ENCODE measurements at places on chromosomes 16 and 17.
A peak's percentile ranks its signal among the peaks of the same experiment; 100 is the strongest.

- DNase-seq, result no peak
Observed at GRCh38 chr16:64196444-64196843, 925.4 kb downstream of the CDH11 start.

DNA sequence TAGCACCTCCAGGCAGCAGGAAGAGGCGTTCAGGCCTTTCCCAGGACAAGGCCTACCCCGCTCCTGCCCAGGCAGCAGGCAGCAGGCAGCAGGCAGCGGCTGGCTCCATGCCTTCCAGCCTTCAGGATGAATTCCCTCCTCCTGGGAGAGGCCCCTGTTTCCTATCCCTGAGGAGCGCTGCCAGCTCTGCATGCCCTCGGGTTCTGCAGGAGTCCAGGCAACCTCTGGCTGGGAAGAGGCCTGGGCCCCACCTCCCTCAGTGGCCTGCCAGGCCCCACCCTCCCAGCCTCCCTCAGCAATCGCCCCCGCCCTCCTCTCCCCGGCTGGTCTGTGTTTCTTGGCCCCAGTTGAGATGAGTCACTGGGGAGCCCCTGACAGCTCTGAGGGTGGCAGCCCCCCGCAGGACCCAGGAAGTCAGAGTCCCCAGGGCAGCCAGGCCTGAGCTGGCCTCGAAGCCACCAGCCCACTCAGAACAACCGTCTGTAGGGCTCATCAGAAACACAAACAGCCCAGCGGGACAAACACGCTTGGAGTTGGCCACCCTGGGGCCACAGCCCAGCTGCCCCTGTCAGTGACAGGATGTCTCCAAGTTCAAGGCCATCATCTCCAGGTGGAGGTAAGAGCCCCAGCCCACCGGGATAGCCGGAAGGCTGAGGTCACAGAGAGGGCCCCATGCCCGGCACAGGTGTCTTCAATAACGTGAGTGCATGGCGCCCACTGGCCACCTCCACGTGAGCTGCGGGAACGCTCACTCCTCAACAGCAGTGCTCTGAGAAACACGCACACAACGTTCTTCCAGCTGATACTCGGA, 39.5 kb upstream of the CIBAR2 start:
- DNase-seq, result no peak

- DNase-seq, result no peak
Observed at GRCh38 chr17:56113486-56113885, 39.8 kb upstream of the ANKFN1 start.

DNA sequence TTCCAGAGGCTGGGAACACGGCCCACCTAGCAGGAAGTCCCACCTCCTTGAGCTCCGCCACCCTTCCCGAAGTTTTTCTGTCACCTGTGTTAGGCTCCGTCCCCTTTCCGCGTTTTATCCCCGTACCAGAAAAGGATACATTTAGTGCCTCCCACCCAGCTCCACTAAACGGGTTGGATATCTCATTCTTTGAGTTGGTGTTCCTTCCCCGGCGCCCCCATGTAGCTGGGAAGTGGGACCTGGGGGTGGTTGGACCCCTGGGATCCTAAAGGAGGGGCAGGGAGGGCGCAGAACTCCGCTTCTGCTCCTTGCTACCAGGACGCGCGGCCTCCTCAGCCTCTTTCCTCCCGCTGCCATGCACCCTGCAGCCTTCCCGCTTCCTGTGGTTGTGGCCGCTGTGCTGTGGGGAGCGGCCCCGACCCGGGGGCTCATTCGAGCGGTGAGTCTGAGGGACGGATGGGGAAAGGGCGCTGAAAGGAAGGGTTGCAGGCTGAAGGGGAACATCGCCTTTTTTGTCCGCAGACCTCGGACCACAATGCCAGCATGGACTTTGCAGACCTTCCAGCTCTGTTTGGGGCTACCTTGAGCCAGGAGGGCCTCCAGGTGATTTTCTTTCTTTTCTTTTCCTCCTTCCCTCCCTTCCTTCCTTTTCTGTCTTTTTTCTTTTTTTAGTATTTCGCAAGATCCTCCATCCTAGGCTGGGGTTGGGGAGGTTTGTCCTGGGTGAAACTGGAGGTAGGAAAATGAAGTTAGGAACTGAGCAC, 669 bp downstream of the RNF167 start:
- peak; percentile 68 for DNase-seq

DNA sequence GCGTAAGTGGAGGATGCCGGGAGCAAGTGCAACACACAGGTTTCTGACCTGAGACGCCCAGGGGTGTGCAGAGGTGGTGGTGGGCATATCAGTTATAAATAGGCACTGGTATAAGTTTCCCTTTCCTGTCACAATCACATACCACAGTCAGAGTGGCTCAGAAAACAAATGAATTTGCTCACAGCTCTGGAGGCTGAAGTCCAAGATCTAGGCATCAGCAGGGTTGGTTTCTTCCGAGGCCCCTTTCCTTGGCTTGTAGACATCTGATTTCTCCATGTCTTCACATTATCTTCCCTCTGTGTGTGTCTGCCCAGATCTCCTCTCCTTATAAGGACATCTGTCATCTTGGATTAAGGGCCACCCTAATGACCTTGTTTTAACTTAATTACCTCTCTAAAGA, 250.5 kb upstream of the TNRC6C start:
- no peak for DNase-seq

GRCh38 chr17:67834634-67835033, 9.3 kb downstream of the BPTF start:
- DNase-seq, result no peak

DNA sequence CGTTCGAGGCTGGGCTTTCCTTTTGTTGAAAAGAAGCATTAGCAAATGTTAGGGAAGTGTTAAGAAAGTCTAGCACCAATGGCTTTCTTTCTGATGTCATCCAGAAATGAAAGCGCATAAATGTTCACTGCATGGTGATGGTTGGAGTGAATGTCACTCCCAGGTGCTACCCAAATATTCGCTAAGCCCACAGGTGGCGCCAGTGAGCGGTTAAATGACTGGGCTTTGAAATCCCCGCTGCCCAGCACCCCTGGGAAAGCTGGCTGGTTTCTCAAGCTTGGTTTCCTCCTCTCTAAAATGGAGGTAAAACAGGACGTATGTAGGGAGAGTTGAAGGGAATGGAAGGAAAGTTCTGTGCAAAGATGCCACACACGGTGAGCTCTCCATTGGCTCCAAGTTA, 104.4 kb downstream of the IRX5 start:
- DNase-seq, result peak; percentile 48

DNA sequence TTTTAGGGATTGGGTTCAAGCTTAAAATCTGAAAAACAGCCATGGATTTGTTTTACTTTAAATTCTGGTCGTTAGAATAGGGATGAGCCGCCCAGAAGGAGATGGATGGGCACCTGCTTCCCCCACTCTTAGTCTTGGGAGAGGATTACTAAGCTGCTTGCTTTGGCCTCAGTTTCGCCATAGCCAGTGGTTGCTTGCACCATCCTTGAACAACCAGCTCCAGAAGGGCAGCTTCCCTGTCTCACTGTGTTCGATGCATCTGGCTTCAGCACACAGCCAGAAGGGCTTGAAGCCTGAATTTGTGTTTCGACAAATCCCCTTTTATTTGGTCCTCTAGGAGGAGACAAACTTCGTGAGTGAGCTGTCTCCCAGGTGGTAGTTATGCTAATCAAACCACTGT, 7.1 kb downstream of the CYB5D2 start:
- DNase-seq, result no peak

- DNase-seq, result no peak
Observed at GRCh38 chr17:45184144-45184543, 22.5 kb downstream of the HEXIM2 start.

DNA sequence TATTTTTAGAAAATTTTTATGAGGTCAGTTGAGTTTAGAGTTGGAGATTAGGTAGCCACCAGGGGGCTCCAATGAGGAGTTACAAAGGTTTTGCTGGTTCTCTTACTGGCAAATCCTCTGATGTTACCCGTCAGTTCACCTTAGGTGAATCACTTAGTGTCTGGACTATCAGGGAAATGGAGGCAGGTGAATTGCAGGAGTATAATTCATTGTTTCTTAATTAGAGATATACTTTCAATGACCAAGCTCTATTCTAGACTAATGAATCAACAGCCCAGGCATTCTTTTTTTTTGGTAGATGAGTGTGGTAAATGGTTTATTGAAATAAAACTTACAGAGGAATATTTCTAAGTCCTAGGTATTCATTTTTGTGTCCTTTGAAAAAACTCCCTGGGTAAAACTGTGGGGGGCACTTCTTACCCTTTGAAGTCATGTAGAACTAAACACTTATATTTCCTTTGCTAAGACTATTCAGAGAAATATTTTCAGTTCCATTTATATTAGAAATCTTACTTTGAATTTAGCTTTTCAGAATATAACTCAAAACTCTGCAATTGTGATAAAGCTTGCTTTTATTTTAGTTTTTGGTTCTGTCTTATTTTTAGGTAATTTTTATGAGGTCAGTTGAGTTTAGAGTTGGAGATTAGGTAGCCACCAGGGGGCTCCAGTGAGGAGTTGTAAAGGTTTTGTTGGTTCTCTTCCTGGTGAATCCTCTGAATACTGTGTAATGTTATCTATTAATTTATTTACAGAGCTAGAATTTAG, 17.7 kb downstream of the PSMD11 start:
- DNase-seq, result peak; percentile 77

GRCh38 chr17:64091116-64091515, 38.8 kb downstream of the ERN1 start:
- no peak for DNase-seq

GRCh38 chr17:14389681-14390080, 88.8 kb downstream of the HS3ST3B1 start:
- no peak for DNase-seq

DNA sequence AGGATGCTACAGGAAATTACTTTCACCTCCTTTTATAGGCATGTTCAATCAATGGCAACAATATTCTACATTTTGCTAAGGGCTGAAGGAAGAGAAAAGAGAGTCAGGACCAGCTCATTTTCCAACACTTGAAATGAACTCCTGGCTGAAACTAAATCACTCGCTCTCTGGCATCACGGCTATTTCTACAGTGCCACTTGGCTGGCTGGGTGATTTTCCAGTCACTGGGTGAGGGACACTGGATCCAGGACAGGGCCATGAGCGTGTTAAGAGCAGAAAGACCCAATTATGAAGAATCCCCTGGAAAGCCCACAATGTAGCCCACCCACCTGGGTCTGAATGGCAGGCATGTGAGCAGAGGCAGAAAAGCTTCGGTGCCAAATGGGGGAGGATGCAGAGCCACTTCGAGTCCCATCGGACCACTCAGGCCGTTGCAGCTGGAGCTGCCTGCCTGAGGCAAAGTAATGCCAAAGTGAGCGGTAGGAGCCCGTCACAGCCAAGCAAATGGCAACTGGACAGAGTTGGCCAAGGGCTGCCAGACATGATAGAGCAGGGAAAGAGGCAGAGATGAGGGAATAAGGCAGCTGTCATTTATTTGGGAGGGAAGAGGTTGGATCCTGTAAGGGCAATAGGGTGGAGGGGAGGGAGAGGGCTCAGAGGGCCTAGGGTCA, 246.2 kb downstream of the STX8 start:
- DNase-seq, result no peak

DNA sequence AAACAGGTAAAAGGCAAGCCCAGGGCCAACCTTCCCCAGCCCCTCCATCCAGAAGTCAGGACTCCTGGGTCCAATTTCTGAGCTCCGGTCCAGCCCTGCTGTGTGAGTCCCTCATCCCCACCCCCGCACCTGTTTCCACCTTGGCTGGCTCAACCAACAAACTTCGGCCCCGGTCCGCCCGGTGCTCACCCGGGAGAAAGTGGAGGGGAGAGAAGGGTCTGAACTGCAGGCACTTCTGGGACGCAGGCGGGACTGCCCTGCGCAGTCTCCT, 541 bp downstream of the RHBDF2 start:
- no peak for DNase-seq

DNA sequence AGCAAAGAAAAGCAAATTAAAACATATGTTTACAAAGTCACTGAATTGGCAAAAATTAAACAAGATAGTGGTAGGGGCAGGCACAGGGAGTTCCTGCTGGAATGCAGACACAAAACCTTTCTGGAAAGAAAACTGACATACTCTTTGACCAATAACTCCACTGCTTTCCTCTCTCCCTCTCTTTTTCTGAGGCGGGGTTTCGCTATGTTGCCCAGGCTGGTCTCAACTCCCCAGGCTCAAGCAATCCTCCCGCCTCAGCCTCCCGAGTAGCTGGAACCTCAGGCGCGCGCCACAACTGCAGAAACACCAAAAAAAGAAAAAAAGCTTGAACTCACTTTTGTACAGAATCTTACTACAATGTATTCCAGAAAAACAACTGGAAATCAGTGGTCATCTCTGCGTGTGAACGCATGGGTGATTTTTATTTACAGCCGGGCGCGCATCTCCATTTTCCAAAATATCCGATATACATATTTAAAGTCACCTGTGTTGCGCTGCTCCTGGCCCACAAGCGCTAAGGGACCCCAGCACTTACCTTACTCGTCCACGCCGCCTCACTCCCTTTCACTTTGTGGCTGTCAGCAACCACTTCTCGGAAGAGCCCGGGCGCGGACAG, 480 bp downstream of the TXNL4B start:
- DNase-seq, result peak; percentile 21

- DNase-seq, result no peak
Observed at GRCh38 chr16:143047-143446, 4.6 kb upstream of the NPRL3 start.

DNA sequence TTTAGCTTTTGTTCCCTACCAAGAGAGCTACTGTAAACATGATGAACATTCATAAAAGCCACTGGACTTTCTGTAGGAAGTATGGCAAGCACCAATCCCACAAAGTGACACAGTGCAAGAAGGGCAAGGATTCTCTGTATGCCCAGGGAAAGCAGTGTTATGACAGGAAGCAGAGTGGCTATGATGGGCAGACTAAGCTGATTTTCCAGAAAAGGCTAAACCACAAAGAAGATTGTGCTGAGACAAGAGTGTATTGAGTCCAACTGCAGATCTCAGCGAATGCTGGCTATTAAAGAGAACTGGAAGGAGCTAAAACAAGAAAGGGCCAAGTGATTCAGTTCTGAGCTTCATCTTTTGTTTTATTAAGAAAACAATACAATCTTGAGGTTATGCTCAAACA, 60.5 kb upstream of the EFCAB3 start:
- no peak for DNase-seq

DNA sequence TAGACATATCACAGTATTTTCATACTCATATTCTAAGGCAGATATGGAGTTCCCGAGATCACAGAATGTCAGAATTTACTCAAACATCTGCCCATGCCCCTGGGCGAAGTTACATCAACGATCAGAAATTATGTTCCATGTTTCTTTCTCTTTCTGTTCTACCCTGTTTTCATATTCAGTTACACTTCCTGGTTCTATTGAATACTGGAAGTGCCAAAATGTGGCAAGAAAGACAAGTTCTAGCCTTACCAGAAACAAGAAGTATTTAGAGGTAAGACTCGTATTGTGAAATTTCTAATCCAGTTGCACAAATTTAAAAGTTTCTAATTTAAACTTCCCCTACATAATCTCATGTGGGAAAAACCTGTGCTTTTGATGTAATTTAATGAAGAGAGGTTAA, 36.1 kb downstream of the KCNJ2 start:
- DNase-seq, result no peak

Measured in stimulated activated naive CD8-positive, alpha-beta T cell treated with anti-CD3 and anti-CD28 coated beads, Interleukin-15, Interleukin-2, amounts not matched to agents 100 U/mL and 50 U/mL, for 24 hours (primary cell).